ENCODE measurements at places on chromosomes 2 and 18. TPM values are rescaled to one million over a fixed set of nuclear protein-coding genes. Genes with fewer than 3 reads are reported as not detected.

The BIN1 gene
- 84.0 TPM for total RNA-seq

GRCh38 chr2:69539549-69539908 lies 102.3 kb upstream of the NFU1 start:
- ATAC-seq = no peak

- ATAC-seq = no peak
These were observed 97.3 kb downstream of the FMNL2 start for GRCh38 chr2:152432206-152432653.

- no peak for ATAC-seq
These were observed 28.2 kb downstream of the UBE2F start for GRCh38 chr2:237995036-237995435.

The OTOF gene
- 0.95 TPM for total RNA-seq

The SGPP2 gene
- total RNA-seq = 3.0 TPM

The QPCT gene
- total RNA-seq = 0.53 TPM

DNA sequence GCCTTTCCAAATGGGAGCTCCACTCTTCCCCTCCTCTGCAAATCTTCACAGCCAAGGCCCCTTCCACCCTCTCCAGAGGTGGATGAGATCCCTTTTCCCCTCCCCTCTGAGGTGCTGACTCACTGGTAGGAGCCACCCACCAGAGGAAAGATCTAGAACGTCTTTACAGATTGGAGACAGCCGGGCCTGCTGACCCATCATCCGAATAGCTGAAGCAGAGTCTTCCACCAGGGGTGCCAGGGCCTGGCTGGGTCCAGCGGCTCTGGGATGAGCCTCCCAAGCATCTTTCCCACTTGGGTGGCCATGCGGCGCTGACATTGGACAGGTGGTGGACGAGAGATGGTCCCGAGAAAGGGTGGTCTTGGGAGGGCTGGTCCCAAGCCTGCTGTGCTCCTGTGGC lies 9.0 kb downstream of the ERFE start:
- ATAC-seq = no peak

DNA sequence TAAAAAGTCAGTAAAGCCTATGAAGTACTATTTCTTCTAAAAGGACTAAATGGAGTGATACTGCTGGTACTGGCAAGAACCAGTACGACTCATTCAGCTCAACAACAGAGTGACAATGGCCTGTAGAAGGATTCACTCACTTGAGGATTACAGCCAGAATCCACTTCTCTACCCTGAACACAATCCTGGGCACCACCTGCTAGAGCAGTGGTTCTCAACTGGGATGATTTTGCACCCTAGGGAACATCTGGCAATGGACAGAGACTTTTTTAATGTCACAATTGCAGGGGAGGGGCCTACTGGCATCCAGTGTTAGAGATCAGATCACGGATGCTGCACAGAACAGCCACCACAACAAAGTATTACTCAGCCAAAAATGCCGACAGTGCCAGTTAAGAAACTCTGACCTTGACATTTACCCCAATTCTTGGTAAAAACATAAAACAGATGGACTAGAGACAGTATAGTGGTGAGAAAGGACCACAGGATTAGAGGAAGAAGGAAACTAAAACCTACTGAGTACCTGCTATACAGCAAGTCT lies 5.0 kb downstream of the SPIRE1 start:
- ATAC-seq = peak; percentile 73

DNA sequence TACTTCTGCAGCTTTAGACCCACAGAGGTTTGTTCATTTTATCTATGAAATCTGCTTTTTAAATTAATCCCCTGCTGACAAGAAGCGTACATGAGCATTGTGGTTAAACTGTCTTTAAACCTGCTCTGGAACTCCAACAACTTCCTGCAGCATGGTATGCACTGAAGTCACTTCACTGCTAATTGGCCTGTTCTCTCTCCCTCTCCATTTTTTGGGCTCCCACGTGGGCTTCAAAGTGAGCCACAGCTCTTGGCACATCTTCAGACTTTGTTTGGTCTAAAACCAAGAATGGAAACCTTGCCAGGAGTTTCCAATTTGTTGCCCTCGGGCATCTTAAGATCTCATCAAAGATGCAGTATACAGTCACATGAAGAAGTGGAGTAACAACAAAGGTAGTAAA lies 311.4 kb downstream of the LRRTM1 start:
- no peak for ATAC-seq

DNA sequence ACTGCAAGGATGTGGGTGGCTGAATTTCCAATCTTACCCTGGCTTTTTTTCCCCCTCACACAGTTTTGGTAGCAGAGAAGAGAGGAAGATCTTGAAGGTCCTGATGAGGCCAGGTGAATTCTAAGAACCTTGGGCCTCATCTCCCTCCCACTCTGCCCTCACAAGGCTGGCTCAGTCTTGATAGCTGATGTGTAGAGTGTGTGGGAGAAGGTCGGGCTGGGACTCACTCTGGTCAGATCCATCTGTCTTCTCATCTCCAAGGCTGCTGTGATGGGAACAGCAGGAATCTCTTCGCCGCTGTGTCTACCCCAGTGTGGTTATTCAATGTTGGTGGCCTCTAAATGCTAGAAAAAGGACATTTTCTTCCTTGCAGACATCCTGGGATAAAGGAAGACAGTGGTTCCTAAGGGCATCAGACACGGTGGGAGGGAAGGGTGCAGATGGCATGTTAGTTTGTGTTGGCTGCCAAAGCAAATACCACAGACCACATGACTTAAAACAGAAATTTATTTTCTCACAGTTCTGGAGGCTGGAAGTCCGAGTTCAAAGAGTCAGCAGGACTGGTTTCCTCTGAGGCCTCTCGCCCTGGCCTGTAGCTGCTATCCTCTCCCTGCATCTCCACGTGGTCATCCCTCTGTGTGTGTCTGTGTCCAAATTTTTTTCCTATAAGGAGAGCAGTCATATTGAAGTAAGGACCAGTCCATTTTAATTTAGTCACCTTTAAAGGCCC lies 37.6 kb upstream of the MGAT4A start:
- peak; percentile 69 for ATAC-seq

The SLC4A1AP gene
- total RNA-seq = 25.5 TPM

GRCh38 chr2:75627902-75628504 lies 18.6 kb upstream of the MRPL19 start:
- peak; percentile 62 for ATAC-seq

The CD207 gene
- total RNA-seq = not detected

GRCh38 chr2:24920098-24920808 lies at the start of gene ADCY3:
TSS of gene ADCY3 (minus strand) at chr2:24920237. CDS start at chr2:24918987, 1,250 bp downstream.
- peak; percentile 59 for ATAC-seq

The ATOH8 gene
- not detected for total RNA-seq

GRCh38 chr2:149307014-149307413 lies 23.4 kb upstream of the LYPD6 start:
- no peak for ATAC-seq

Data from activated T-helper 17 cell treated with anti-CD3 and anti-CD28 coated beads, Interleukin-2, amount 50 U/mL, for 72 hours (primary cell).